ENCODE measurements at places on chromosomes 16 and 17.

GRCh38 chr16:10282367-10282766 is 100.1 kb upstream of the GRIN2A start:
- DNase-seq: peak; percentile 14
- H3K27me3 ChIP-seq: no peaks in the 10 kb centered on the region
- H3K4me3 ChIP-seq: no peak overlapping the region
- no peaks in the 10 kb centered on the region for H3K36me3 ChIP-seq
- H3K4me1 ChIP-seq: peaks cover 21% of the 10 kb centered on the region

DNA sequence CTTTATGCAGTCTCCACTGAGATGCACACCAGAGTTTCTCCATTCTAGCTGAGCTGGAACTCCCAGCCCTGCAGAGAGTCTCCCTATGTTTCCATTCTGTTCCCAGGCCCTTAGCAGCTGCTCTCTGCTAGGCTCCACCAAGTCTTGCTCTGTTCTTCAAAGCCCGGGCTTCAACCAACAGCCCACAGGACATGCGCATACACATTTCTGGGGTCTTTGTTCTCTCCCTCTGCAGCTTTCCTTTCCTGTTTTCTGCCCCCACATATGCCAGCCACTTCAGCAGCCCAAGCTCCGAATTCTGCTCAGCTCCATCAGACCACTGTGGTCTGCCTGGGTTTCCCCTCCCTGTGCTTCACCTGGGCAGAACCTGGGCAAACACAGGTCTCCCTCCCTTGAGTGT is 205.9 kb downstream of the CBLN1 start:
- no peaks in the 10 kb centered on the region for H3K36me3 ChIP-seq
- H3K27me3 ChIP-seq: no peaks in the 10 kb centered on the region
- no peak overlapping the region for H3K4me3 ChIP-seq
- no peak for DNase-seq
- no peaks in the 10 kb centered on the region for H3K4me1 ChIP-seq

DNA sequence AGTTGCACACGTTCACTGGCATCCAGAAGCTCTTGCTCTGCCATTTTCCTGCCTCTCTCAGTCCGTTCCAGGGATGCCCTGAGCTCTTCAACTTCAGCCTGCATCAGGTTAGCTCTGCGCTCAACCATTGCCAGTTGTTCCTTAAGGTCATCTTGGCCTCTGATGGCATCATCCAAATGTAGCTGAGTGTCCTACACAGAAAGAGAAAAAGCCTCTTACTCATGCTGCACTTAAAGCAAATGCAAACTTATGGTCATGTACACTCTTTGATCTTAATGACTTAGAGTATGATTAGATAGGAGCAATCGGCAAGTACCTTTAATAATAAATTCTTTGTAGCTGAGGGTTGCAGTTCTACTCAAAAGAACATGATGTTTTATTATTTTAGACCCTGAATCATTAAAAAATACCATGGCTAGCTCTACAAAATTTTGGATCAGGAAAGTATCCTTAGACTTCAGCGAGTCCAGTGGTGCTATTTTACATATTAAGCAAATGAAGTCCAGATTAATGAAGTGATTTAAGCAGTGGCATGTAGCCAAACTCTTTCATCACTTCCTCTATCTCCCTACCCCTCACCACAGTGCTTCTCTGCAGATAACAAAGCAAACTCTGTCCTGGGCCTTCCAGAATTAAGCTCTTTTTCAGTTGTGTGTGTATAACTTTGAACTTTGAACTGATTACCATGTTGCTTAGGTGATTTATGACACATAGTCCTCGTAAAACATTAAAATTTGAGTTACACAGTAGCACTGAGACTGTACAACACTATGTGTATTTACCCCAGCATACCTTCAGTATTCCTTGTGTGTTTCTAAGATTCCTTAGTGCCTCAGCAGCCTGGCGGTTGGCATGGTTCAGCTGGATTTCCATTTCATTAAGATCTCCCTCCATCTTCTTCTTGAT is 22.1 kb downstream of the MYH4 start:
- H3K4me3 ChIP-seq: no peak overlapping the region
- H3K4me1 ChIP-seq: no peaks in the 10 kb centered on the region
- H3K27me3 ChIP-seq: no peaks in the 10 kb centered on the region
- H3K36me3 ChIP-seq: no peaks in the 10 kb centered on the region
- H3K27ac ChIP-seq: no peak overlapping the region
- DNase-seq: no peak

DNA sequence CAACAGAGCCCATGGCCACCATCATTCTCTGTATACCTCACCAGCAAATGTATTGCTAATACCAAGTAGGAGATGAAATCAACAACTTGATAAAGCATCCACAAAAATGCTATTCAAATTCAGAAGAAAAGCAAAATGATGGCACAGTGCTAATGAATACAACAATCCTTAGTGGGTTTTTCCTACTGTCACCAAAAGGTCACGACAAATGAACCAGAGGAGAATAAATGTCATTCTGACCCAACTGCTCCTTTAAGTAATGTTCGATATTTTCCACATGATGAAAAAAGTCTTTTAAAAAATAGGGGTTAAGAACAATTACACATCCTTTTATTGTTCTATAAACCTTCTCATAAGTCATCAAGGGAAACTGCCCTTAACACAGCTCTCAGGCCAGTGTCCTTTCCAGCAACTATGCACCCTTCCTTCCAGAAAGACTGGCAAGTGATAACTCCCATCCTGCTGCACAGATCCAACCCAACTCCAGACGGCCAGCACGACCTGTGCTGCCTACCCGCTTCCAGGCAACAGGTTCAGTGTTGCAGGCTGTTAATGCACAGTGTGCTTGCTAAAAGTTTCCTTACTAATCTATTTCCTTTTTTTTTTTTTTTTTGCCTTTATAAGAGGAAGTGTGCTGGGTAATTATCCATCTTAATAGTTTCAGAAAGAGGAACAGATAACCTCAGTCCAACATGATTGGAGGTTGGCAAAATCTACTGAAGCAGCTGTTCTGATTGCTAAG is 15.4 kb downstream of the FBXO31 start:
- H3K27ac ChIP-seq: no peak overlapping the region
- no peaks in the 10 kb centered on the region for H3K36me3 ChIP-seq
- H3K27me3 ChIP-seq: no peaks in the 10 kb centered on the region

GRCh38 chr17:81488276-81488860 is 24.2 kb downstream of the ACTG1 start:
- H3K27me3 ChIP-seq: peaks cover 72% of the 10 kb centered on the region
- DNase-seq: no peak
- peak overlapping the region; percentile 27 for H3K4me3 ChIP-seq
- no peak overlapping the region for H3K27ac ChIP-seq

- no peak for DNase-seq
- no peaks in the 10 kb centered on the region for H3K4me1 ChIP-seq
- no peak overlapping the region for H3K4me3 ChIP-seq
- H3K27ac ChIP-seq: no peak overlapping the region
- H3K36me3 ChIP-seq: peaks cover 2% of the 10 kb centered on the region
- H3K27me3 ChIP-seq: no peaks in the 10 kb centered on the region
Measured at GRCh38 chr17:31880311-31880710, 21.2 kb downstream of the UTP6 start.

- no peaks in the 10 kb centered on the region for H3K36me3 ChIP-seq
- no peaks in the 10 kb centered on the region for H3K27me3 ChIP-seq
Measured at GRCh38 chr17:73091770-73092522, 542 bp downstream of the SLC39A11 start.

DNA sequence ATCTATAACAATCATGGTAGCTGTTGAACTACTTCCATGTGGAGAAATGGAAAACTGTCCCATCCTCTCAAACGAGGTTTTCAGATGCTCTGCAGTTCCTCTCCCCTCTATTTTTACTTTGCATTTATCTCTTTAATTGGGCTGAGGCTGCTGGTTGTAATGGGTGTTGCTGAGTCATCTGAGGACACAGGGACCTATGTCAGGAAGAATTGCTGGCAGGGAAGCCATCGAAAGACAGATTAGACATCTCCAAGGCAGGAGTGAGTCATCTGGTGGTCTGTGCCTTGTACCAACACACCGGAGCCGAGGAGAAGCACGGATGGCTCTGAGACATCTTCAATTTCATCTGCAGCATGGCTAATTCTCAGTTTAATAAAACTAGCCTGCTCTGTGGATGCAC is 394.5 kb downstream of the GRIN2A start:
- no peaks in the 10 kb centered on the region for H3K4me1 ChIP-seq
- no peak overlapping the region for H3K4me3 ChIP-seq

- no peak overlapping the region for H3K27ac ChIP-seq
- H3K4me1 ChIP-seq: no peaks in the 10 kb centered on the region
- H3K36me3 ChIP-seq: peaks cover 12% of the 10 kb centered on the region
- no peak overlapping the region for H3K4me3 ChIP-seq
- DNase-seq: no peak
- no peaks in the 10 kb centered on the region for H3K27me3 ChIP-seq
Measured at GRCh38 chr17:78676412-78677302, 99.5 kb upstream of the DNAH17 start.

- H3K4me1 ChIP-seq: peaks cover 19% of the 10 kb centered on the region
- H3K4me3 ChIP-seq: peak overlapping the region; percentile 15
- peak overlapping the region; percentile 53 for H3K27ac ChIP-seq
- H3K36me3 ChIP-seq: no peaks in the 10 kb centered on the region
- DNase-seq: peak; percentile 77
Measured at GRCh38 chr17:58153046-58153445, 4.9 kb downstream of the OR4D1 start.

DNA sequence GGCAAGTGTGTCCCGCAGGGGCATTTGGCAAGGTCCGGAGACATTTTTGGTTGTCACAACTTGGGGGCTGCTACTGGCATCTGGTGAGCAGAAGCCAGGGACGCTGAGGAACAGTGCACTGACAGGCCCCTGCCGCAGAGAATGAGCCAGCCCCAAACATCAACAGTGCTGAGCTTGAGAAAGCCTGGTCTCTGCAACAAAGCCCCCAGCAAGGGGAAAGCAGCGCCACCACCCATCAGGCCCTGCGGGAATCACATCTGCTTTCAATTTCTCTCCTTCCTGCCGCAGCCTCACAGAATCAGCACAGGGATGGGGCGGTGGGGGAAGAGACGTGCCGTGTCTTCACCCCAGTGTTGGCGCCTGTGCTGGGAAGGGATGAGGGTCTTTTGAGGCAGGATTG is 14.8 kb upstream of the PRPSAP1 start:
- H3K27ac ChIP-seq: no peak overlapping the region
- H3K4me3 ChIP-seq: no peak overlapping the region
- H3K4me1 ChIP-seq: no peaks in the 10 kb centered on the region

- peak; percentile 45 for DNase-seq
- peak overlapping the region; percentile 73 for H3K27ac ChIP-seq
Measured at GRCh38 chr17:57636985-57637665, 108.0 kb downstream of the CCDC182 start.

- peak overlapping the region; percentile 87 for H3K4me3 ChIP-seq
- no peaks in the 10 kb centered on the region for H3K36me3 ChIP-seq
- DNase-seq: no peak
- peaks cover 21% of the 10 kb centered on the region for H3K4me1 ChIP-seq
Measured at GRCh38 chr17:42774066-42774745, 957 bp downstream of the VPS25 start.

- H3K36me3 ChIP-seq: no peaks in the 10 kb centered on the region
- H3K4me1 ChIP-seq: peaks cover 30% of the 10 kb centered on the region
- no peak overlapping the region for H3K4me3 ChIP-seq
- H3K27ac ChIP-seq: no peak overlapping the region
- H3K27me3 ChIP-seq: no peaks in the 10 kb centered on the region
Measured at GRCh38 chr17:21163101-21163500, 36.3 kb downstream of the DHRS7B start.

DNA sequence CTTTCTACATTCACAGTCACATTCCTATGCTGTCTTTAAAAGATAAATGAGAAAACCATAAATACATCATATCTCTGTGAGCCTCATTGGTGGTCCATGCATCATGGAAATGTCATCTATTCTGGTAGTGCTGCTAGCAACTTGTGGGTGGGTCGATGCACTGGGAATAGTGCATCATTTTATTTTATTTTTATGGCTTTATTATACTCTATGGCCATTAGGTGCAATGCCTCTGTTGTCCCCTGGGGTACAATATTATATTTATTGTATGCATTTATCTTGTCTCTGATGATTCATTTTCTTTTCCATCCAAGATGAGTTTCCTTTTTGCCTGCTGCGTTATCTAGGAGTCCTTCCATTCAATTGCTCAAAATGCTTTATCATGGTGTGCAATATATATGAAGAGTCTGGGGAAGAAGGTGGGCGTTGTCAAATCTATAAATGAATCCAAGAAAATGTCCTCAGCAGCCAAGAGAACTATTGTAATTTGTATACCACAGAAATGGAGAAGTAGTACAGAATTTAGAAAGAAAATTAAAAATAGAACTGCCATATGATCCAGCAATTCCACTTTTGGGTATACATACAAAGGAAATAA is 324.0 kb downstream of the KCNJ2 start:
- no peaks in the 10 kb centered on the region for H3K36me3 ChIP-seq
- DNase-seq: no peak
- no peak overlapping the region for H3K4me3 ChIP-seq
- H3K27me3 ChIP-seq: no peaks in the 10 kb centered on the region

- H3K27me3 ChIP-seq: no peaks in the 10 kb centered on the region
- H3K36me3 ChIP-seq: no peaks in the 10 kb centered on the region
- no peaks in the 10 kb centered on the region for H3K4me1 ChIP-seq
Measured at GRCh38 chr16:65038100-65038499, 83.8 kb downstream of the CDH11 start.

DNA sequence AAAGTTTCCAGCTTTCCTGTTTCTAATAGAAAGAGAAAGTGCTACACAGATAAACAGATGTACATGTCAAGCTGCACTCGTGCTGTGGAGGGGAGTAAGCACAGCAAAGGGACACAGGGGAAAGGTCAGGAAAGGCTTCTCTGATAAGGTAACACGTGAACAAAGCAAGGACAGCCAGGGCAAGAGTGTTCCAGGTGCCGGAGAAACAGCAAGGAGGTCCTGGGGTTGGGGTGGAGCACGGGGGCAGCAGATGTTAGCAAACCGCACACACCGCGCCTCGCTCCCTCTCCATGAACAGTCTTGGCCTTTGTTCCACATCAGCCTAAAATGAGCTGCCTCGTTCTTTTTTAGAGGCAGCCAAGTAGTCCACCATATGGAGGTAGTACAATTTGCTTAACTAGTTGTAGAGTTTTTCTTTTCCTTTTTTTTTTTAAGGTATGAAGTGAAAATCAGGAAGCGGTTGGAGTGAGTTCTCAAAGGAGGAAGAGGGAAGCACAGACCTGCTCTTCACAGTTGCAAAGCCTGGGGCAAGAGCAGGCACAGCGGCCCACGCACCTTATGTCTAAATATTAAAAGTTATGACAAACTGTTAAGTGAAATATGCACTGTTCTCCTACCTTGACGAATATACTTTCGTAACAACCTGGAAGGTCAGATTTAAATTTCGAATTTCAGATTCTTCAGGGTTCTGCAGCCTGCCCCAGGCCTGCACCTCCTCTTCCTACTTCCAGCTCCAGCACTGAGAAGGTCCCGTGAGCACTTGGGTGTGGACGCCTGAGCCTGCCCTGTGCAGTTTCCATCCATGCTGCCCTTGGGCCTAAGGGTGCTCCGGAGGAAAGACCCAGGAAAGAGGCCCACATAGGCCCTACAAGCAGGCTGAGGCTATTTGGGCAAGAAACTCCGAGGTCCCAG is 41.5 kb upstream of the RPH3AL start:
- no peak for DNase-seq
- H3K36me3 ChIP-seq: no peaks in the 10 kb centered on the region
- no peak overlapping the region for H3K4me3 ChIP-seq
- no peaks in the 10 kb centered on the region for H3K4me1 ChIP-seq

GRCh38 chr17:73099511-73099910 is 7.0 kb upstream of the SLC39A11 start:
- H3K27me3 ChIP-seq: no peaks in the 10 kb centered on the region
- H3K27ac ChIP-seq: no peak overlapping the region
- H3K4me1 ChIP-seq: no peaks in the 10 kb centered on the region
- no peak overlapping the region for H3K4me3 ChIP-seq

GRCh38 chr16:22189473-22190080 is 16.5 kb upstream of the EEF2K start:
- DNase-seq: peak; percentile 43
- peak overlapping the region; percentile 89 for H3K27ac ChIP-seq
- peak overlapping the region; percentile 84 for H3K4me3 ChIP-seq
- no peaks in the 10 kb centered on the region for H3K36me3 ChIP-seq
- H3K4me1 ChIP-seq: peaks cover 31% of the 10 kb centered on the region

All from MM.1S (cell line).